ENCODE measurements at places on chromosomes 1 and 21.

GRCh38 chr1:39243302-39243701, 38.8 kb downstream of the MACF1 start:
- no peak for DNase-seq

DNA sequence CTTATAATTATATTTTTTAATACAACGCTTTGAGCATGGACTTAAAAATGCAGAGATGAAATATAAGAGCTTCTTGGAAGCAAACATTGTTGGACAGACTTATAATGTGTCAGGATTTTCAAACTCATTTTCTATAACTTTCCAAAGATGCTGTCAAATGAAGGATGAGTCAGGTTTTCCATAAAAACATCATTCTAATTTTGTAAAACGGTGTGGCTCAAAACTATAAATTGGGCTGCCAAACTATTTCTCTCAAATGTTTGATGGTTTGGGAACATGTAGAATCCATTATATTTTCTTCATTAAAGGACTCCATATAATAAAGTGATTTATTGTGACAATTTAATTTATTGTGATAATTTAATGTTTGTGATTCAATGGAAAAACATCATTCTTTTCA, 511.2 kb downstream of the USP25 start:
- DNase-seq, result no peak

GRCh38 chr1:208312706-208313105, 68.5 kb upstream of the PLXNA2 start:
- DNase-seq, result no peak

DNA sequence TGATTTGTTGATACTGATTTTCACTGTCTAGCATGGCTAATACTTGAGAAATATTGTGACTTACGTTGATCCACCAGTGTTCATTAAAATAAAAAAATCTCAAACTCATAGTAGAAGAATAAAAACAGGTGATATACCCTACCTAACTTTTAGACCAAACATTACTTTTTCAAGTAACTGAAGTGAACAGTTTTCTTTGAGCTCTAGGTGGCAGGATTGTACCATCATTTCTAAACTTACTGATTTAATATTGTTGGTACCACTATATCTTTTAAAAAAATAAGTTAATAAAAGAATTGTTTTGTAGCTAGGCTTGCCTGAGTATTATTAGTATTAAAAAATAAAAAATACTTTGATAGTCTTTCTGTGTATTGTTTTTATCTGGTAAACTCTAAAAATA, 21.5 kb downstream of the CDC73 start:
- DNase-seq, result no peak

- no peak for DNase-seq
Measured at GRCh38 chr1:117648015-117648414, 42.2 kb downstream of the TENT5C start.

DNA sequence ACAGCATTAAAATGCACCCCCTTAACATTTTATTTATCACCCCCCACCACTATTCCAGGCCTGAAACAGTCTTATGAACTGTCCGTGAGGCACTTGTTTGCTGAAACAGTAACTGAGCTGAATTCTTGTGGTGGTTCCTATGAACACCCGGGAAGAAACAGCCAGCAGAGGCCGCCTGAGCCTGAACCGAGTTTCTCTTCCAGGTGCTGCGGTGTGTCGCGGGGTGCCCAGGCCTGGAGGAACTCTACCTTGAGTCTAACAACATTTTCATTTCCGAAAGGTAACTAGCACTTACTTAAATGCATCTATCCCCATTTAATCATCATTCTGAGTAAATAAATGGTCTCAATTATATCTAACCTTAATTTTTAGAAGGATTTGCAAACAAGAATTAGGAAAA, 66.8 kb downstream of the TBCE start:
- no peak for DNase-seq

GRCh38 chr1:9703165-9703509, 51.6 kb downstream of the PIK3CD start:
- no peak for DNase-seq

DNA sequence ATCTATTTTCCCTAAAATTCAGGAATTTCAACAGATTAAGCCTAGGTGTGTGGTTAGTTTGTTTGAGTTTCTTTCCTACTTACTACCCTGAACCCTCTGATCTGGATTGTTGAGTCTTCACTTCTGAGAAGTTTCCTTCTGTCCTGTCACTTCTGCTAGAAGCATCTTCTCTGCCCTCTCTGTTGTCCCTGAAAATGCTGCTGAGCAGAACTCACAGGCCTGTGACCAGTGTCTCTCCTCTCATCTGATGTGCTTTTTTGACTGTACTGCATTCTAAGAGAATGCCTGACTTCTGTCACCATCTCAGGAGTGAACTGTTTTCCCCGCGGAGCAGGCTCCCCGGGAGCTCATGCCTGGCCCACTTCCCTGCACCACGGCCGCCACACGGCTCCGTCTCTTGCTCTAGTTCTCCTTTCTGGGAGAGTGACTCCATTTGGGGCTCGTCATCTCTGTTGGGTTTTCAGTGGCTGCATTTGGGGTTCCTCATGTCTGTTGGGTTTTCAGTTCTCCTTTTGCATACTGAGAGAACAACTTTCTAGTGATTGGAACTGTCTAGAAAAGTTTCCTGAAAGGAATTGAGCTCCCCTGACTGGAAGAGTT, 77.9 kb downstream of the POFUT2 start:
- no peak for DNase-seq

DNA sequence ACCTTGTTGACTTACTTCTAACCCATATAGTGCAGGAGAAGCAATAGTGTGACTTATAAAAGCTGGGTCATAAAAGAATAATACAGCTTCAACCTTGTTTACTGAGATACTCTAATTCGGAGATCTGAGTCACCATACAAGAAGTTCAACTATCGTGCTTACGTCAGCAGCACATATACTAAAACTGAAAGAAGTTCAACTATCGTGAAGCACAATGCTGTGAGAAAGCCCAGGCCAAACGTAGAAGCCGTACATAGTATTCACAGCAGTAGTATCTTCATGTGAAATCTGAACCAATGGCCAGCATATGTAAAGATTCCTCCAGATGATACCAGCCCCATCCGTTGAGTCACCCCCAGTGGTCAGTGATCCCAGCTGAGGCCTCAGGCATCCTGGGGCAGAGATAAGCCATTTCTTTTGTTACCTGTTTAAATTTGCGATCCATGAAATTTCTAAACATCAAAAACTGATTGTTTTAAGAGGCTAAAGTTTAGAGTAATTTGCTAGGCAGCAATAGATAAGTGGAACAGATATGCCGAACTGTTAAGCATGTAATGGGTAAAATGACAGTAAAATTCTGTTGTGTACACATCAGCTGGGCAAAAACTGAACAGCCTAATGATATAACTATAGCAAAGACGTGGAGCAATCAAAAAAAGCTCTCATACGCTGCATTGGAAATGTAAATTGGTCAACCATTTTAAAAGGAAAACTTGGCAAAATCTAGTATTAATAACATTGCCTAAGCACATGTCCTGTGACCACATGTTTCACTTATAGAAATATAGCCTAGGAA, 53.9 kb upstream of the SAMD13 start:
- no peak for DNase-seq

GRCh38 chr21:36698385-36698980, 432 bp upstream of the SIM2 start:
- no peak for DNase-seq

- no peak for DNase-seq
Measured at GRCh38 chr1:64482128-64482527, 12.2 kb downstream of the CACHD1 start.

GRCh38 chr1:246805135-246805716, 81.0 kb downstream of the SCCPDH start:
- no peak for DNase-seq

DNA sequence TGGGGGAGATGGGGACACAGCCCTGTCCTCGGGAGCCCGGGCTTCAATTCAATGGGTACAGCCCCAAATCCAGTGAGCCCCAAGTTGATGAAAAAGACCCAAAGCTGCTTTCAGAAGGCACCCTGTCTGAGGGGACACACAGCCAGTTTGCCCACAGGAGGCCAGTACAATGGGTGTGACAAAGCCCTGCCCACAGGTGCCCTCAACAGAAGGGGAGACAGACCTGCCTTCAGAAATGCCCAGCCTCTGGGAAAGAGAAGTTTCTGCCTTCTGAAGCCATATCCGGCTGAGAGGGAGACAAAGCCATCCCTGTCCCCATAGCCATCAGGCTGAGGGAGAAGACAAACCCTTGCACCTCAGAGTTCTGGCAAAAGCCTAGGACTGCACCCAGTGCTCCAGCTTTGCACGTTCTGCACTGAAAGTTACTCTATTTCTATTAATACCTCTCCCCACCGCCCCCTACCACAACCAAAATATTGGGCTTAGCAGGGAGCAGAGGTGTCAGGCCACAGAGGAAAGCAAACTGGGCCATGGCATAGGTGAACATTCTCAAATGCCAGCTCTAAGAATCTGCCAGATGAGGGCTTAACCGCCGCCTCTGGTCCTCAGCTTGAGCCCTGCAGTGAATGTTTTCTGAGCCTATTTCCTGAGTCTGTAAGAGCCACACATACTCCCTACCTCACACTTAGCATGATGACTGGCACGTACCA, 18.0 kb upstream of the PTAFR start:
- no peak for DNase-seq

DNA sequence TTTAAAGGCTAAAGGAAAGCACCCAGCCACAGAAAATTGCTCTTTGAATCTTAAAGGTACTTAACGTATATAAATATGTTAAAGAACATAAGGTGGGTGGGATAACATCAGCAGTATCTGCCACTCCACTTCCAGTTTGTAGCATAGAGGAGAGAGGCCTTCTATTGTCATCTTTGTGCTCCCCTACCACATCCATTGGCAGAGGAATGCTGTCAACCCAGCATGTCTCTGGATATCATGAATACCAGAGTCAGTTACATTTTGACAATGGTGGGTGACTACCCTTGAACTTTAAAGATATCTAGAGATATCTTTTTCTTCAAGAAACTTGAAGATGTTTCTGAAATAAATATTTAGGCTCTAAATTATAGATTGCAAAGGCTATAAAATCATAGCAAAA, 283.2 kb upstream of the LRRC7 start:
- DNase-seq, result no peak

DNA sequence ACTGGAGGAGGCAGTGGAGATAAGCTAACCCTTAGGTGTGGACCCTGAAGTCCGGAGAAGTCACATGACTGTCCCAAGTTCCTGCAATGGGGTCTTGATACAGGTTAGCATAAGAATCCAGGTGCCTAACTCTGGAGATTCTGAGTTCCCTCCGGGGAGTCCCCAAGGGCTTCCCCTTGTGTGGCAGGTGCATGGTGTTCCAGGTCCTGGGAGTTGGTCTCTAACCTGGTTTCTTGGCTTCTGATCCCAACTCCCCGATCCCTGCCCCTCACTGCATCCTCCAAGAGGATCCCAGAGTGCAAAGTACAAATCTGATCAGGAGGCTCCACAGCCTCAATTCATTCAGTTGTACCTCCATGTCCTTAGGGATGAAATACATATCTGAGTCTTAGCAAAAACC, 9.3 kb upstream of the C8A start:
- no peak for DNase-seq

DNA sequence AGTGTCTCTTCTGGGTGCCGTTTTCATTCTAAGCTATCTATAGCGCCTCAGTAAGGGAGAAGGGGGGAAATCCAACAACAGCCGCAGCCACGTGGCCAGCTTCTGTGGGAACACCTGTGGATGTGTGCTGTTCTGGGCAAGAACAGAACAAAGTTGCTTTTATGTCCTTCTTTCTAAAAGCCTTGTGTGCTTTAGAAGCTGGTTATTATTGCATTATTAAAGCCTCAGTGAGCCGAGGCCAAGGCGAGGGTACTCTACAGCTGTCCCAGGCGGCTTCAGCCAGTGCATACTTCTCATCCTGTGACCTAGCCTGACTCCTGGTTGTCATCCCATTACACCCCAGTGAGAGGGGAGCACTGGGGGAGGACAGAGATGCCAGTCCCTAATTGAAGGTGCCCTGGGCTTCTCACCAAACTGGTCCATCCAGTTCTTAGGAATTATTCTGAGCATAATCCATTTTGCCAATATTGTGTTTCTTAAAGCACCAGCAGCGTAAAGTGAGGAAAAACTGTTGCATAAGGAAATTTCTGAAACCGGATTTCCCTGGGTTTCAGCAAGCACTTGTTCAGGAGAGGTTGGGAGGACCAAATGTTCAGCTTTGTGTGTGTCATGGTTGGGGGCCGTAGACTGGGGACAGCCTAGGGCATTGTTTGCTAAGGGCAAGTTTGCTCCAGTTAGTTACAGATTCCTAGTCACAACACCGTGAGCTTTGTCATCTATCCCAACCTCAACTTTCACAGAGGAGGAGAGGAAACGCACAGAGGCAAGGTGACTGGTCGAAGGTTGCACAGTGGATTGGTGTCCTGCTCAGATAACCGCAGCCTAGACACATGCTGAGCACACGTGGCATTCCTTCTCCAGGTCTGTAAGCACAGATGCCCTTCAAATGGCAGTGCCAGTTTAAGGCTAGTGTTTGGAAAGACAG, 61.0 kb upstream of the ATP1A1 start:
- DNase-seq, result no peak

- DNase-seq, result no peak
Measured at GRCh38 chr1:225653463-225654276, 747 bp upstream of the ENAH start.

DNA sequence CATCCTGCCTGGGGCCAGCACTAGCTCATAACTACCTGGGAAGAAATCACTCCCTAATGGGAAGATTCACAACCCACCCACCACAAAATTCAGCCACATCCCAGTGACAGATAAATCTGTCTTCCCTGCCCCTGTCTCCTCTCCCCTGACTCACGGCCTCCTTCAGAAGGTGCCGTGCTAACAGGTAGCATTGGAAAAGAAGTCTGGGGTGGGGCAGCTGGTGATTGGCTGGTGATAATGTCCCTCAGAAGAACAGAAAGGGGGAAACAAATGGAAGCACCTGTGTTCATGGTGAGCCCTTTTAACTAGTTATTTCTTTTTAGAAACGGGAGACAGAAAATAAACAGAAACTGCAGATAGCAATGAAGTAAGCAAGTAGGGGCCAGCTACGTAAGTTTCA, 29.1 kb downstream of the ITPKB start:
- DNase-seq, result no peak

- DNase-seq, result no peak
Measured at GRCh38 chr1:56196839-56197238, 382.5 kb downstream of the PLPP3 start.

DNA sequence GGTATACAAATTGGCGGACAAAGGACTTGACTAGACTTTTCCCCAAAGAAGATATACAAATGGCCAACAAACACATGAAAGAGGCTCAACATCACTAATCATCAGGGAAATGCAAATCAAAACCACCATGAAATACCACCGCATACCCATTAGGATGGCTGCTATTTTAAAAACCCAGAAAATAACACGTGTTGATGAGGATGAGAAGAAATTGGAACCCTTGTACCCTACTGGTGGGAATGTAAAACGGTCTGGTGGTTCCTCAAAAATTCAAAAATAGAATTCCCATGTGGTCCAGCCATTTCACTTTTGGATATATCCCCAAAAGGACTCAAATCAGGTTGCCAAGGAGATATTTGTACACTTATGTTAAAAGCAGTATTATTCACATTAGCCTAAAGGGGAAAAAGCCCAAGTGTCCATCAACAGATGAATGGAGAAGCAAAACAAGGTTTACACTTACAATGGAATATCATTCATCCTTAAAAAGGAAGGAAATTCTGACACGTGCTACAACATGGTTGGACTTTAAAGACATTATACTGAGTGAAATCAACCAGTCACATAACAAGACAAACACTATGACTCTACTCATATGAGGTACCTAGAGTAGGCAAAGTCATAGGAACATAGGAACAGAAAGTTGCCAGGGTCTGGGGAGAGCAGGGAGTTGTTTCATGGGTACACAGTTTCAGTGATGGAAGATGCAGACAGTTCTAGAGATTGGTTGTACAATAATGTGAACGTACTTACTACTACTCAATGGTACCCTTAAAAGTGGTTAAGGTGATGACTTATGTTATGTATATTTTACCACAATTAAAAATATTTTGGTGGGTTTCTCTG, 17.0 kb downstream of the CD34 start:
- DNase-seq, result no peak
